ENCODE measurements at places on chromosomes 12 and 14. TPM values are rescaled to one million over a fixed set of nuclear protein-coding genes. Genes with fewer than 3 reads are reported as not detected.

Gene ADAM20
- polyA plus RNA-seq, result not detected

Gene AQP6
- 1.4 TPM for polyA plus RNA-seq

Gene LRIG3
- 4.8 TPM for polyA plus RNA-seq

Gene SLC38A1
- polyA plus RNA-seq, result 52.2 TPM

Gene C3AR1
- 4.1 TPM for polyA plus RNA-seq

Gene KLRB1
- polyA plus RNA-seq, result 0.37 TPM

Data from brain (organoid and tissue), 16 donors.